Left lobe of liver (tissue), 2 donors: ENCODE measurements at places on chromosomes 13 and 19. TPM values are rescaled to one million over a fixed set of nuclear protein-coding genes. Genes with fewer than 3 reads are reported as not detected.

CYP2A6 gene
- 2,152 TPM for total RNA-seq

PSG1 gene
- not detected for total RNA-seq

CEACAM21 gene
- 0.40 TPM for total RNA-seq

DNA sequence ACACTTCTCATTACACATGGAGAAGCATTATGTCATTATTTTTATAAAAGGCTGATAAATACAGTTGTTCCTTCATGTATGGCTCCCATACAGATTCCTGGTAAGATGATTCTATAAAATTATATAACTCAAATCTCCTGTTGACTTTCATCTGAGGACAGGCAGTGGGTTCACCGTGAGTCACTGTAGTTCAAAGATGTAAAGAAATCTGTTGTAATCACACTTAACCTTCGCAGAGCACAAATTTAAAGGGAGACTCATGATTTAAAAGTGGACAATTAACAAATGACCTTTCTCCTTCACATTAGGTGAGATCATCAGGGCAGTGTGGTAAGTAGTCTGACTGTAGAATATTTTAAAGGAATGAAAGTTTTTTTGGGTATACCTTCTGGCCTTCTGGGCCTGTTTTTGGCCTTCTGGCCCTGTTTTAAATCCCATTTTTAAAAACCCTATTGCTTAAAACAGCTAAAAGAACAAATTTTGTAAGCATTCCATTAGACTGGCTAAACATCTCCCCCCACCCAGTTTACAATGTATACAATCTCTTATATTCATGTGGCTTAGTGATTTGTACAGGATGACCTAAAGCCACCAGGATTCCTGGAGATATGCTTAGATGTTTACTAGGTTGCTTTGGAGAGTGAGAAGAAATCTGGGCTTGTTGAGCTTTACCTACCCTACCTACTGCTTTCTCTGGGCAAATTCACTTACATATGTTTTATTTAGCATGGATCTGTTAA lies 171.2 kb downstream of the ITGBL1 start:
- no peak for DNase-seq

- DNase-seq, result no peak
Observed at GRCh38 chr19:3471954-3472655, 8.2 kb downstream of the SMIM24 start.

- no peak for DNase-seq
Observed at GRCh38 chr13:94950303-94950702, 238.0 kb upstream of the SOX21 start.

DNA sequence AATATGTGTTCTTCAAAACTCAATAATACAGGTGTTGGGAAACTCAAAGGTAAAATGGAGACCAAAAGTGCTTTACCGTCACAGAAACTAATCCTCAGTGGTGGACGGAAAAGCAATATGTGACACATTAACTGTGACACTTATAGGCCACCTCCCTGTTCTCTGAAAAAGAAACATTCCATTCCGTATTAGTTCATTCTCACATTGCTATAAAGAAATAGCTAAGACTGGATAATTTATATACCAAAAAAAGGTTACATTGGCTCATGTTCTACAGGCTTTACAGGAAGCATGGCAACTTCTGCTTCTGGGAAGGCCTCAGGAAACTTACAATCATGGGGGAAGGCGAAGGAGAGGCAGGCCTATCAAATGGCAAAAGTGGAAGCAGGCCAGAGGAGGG lies 435.3 kb upstream of the HTR2A start:
- no peak for DNase-seq

DNA sequence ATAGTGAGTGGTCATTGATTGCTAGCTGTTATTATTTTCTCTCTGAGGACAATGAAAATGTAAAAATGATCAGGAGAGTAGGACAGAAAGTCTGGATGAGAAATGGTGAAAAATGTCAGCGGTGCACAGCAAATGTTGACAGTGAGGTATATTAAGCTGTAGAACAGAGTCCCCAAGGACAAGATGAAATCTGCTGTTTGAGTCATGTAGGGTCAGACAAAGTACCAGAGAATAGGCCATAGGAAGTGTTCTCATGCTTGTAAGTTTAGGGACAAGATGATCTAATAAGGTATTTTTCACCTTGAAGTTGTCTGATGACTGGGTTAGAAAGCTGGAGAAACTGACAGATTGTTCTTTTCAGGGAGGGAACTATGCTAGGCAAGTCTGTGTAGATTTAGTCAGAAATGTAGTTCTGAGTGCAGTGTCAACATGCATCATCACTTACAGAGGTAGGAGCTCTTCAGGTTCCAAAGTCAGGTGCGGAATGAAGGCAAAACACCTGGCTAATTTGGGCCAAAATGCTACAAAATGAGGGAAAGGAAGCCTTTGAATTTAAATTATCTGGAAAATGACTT lies 369.3 kb downstream of the DLEU7 start:
- DNase-seq, result no peak

DNA sequence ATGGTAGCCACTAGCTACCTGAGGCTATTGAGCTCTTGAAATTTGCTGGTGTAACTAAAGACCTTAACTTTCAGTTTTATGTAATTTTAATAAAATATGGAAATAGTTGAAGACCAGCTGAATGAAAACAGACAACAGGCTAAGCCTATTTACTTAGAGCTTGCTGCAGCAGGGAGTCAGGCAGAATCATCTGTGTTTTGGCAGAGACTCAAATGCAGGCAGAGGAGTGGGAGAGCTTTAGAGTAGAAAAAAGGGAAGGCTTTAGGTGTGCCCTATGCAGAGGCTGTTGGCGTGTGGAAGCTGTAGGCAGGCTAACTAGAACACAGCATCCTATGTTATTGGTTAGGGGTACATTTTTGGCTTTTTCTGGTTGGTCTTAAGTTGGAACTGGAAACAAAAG lies 304.9 kb upstream of the NBEA start:
- DNase-seq, result no peak

DNA sequence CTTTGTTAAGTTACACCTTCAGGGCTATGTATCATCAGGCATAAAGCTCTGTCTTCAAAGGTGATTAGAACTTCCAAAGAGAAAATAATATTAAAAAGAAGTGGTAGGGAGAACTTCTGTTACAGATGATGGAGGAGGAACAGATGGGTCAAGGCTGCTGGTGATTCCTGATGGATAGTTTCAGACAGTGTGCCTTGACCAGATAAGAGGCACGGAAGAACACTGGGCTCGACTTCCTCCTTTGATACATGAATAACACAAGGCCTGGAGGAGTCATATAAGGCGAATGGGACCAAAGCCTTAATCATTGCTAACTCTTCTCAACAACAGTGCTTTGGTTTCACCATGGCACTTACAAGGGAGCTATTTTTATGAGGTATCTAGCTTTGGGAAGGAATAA lies 128.1 kb upstream of the RXFP2 start:
- DNase-seq, result no peak

DNA sequence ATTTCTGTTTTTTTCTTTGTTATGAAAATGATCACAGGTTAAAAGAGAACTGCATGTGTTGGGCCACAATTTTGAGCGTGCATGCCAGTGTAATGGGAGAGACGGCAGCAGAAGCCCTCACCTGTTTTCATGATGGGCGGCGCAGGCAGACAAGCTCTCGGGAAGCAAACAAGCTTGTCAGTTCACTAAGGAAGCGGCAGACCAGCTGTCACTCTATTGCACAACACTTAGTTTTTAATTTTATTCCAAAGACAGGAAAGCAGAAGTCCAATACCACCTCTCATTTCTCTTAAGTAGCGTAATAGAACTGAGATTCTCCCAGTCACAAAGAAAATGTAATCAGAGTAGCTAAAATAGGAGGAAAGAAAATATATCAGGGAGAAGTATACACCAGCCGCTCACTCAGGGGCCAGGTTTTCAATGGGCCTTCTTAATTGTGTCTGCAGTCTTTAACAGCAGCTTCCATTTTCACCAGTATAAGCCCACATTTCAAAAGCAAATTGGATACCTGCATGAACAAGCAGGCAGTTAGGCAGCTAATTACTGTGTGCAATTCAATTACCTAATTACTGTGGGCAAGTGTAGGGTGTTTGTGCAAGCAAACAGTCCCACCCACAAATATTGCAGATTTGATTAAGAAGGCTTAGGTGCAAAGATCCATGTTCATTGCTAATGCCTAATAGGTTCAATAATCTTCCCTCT lies 711.4 kb downstream of the DIAPH3 start:
- DNase-seq, result no peak

GRCh38 chr19:14410091-14411051 lies 8.8 kb downstream of the DDX39A start:
- no peak for DNase-seq

- peak; percentile 74 for DNase-seq
Observed at GRCh38 chr19:53537521-53538377, at the start of gene ZNF331. ZNF331 (plus strand) TSS chr19:53538145; CDS start chr19:53569377, 31,232 bp downstream.

GRCh38 chr13:77430377-77430951 lies 103.6 kb upstream of the MYCBP2 start:
- no peak for DNase-seq

DNA sequence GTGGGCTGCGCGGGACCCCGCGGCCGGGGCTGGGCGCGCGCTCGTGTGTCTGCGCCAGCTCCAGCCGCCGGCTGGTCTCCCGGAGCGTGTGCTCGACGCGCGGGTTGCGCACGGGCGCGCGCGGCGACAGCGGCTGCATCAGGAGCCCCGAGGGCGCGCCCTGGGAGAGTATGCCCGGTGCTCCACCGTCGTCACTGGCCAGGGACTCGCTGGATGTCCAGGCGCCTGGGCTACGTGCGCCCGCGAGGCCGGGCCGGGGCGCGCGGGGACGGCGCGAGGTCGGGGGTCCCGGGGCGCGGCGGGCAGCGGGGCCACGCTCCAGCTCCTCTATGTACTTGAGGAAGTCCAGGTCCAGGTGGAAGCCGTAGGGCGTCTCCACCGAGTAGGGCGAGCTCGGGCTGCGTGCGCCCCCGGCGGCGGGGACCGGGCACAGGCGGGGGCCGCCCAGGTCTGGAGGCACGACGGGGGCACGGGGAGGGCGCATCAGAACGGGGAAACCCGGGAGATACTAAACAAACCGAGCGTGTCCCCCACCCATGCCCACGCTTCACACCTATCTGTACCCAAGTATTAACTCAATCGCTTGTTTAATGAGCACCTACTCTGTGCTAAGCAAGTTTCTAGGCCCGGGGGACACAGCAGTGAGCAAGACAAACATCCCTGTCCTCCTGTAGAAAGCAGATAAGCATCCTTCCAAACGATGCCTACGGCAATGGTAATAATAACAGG lies 7.6 kb downstream of the KANK3 start:
- no peak for DNase-seq

GRCh38 chr13:109271061-109271460 lies 515.3 kb downstream of the IRS2 start:
- no peak for DNase-seq
